Muscle of arm (tissue), 14 donors: ENCODE measurements at places on chromosomes 2 and 18. TPM values are rescaled to one million over a fixed set of nuclear protein-coding genes. Genes with fewer than 3 reads are reported as not detected.

Gene GCG
- polyA plus RNA-seq, result 75.9 TPM

Gene TUBA4B
- 0.21 TPM for polyA plus RNA-seq

Gene HSPE1
- 137 TPM for polyA plus RNA-seq

Gene ZSWIM2
- polyA plus RNA-seq, result 0.14 TPM

Gene SNORC
- polyA plus RNA-seq, result 1.9 TPM

Gene CNOT11
- 28.6 TPM for polyA plus RNA-seq

Gene ALPI
- polyA plus RNA-seq, result not detected

Gene GTF3C2
- polyA plus RNA-seq, result not detected

Gene ADGRF3
- polyA plus RNA-seq, result not detected

Gene CXCR4
- polyA plus RNA-seq, result not detected

Gene CNRIP1
- 20.2 TPM for polyA plus RNA-seq

Gene CPSF3
- 41.3 TPM for polyA plus RNA-seq

Gene ELOA2
- not detected for polyA plus RNA-seq

Gene ATP8B1
- not detected for polyA plus RNA-seq
